Activated gamma-delta T cell treated with anti-CD3 and anti-CD28 coated beads, Interleukin-2, amount 50 U/mL, for 16 hours (primary cell): ENCODE measurements at places on chromosomes 7 and 10.

- DNase-seq, result peak; percentile 35
Observed at GRCh38 chr10:119079599-119080520, 757 bp downstream of the EIF3A start.

DNA sequence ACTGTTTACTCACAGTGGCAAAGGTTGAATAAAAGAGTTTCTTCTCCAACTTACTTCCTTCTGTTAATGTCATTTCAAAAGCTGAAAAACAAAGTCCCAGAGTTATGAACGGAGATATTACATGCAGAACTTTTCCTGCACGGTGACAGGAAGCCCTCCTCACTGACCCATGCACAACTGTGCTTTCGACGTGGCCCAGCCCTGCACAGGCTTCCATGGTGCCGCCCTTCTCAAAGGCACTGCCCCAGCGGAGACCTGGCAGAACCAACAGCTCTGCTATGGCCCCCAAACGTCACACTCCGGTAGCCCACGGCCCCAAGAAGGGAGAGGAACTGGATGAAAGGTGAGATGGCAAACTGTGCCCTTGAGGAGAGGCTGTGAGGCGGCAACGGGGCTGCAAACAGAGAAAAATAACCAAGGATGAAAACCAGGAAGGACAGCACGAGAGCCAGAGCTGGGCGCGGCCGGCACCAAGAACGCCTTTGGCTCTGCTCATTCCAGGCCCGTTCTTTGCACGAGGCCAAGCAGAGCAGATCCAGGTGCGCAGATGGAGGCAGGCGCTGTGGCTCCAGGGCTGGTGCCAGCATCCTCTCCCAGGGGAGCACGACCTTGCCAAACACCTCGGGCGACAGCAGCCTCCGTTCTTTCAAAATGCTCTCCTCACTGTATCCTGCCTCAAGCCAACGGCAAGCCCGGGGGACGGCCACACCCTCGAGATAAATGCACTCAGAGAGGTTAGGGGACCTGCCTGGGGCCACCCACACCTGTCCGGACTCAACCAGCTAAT is 7.0 kb upstream of the FUOM start:
- DNase-seq, result no peak

DNA sequence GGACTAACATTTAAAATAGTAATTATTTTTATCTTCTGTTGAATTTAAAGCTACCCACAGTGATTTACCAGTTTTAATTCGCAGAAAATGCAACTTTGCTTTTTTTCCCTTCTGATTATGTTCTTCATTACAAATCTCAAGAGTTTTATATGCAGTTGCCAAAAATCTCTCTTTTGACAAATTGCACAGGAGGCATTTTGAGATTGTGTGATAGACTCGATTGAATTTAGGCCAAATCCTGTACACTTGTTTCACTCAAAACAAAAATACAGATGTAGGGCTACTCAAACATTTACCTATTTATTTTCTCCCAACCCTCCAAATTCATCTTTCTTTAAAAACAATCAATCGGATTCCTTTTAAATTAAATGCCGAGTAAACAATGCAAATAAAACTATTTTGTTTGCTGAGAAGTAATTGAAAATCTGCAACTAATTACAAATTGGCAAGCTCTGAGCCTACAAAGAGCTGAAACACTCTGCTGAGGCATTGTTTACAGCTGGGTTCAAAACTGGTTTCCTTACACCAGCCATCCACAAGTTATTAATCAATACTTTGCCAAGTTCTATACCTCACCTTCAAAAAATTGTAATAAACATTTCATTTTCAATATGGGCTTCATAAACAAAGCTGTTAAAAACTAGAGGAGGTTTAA is 214.9 kb upstream of the TCF7L2 start:
- DNase-seq, result no peak

DNA sequence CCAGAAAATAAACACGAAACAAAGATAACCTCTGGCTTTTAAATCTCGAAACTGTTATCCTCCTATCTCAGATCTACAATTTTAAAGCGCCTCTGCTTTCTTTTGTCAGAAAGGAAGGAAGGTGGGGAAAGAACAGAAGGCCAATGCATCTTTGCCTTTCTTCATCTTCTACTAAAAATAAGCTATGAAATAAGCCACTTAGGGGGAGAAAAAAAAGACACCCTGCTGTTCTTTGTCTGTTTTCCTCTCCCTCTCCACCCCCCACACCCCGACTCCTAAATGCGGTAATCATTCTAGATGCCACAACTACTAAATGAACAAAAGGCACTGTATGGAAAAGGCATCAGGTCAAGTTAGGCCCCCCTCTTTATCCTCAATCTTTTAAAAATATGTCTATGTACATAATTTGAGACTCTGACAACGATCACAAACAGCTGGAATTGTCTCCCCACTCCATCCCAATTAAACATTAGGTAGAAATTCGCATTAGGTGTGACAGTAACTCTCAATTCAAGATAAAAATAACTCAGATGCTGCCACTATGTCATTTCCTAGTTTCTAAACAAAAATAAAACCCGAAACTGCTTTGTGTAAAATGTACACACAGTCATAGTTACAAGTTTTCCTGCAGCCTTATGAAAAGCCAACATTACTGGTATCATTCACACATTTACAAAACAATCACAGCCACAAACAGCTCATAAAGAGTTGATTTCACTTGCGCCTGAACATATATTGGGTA is 2.4 kb downstream of the UBE2H start:
- no peak for DNase-seq

DNA sequence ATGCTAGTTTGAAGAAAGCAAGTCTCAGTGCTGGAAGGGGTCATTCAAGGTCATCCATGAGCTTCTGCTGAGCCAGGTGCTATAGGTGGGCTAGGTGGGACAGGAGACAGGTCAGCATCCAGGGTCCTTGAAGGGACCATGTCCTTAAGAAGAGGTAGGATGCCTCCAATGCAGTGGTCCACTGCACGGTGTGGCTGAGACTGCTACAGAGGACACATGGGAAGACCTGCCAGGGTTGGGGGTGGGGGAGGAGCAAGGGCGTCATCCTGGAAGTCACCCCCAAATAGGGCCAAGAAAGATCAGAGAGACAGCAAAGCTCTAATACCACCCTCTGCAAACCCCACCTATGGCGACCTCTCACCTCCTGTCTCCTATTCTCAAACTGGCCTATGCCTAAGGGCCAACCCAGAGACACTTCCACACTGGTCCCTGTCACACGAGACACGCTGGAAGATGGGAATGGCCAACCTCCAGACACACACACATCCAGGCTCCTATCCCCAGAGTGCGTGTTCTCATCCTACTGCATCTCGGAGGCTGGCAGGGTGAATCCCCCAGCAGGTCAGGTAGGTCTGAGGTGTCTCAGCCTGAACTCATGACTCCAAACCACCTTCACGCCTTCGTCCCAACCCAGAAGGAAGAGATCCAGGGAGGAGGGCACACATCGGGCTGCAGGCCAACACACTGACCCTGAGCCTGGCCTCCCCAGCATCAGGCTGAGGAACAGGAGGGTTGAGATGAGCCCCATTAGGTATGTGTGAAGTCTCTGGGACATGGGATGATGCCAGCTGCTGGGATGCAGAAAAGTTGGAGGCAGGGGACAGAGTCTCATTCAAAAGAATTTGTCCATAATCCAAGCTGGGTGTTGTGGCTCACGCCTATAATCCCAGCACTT is 5.6 kb upstream of the PPP1R35 start:
- DNase-seq, result no peak

- DNase-seq, result no peak
Observed at GRCh38 chr7:111708072-111708471, 145.8 kb upstream of the IMMP2L start.

- DNase-seq, result no peak
Observed at GRCh38 chr10:31207636-31208035, 111.4 kb upstream of the ZEB1 start.

DNA sequence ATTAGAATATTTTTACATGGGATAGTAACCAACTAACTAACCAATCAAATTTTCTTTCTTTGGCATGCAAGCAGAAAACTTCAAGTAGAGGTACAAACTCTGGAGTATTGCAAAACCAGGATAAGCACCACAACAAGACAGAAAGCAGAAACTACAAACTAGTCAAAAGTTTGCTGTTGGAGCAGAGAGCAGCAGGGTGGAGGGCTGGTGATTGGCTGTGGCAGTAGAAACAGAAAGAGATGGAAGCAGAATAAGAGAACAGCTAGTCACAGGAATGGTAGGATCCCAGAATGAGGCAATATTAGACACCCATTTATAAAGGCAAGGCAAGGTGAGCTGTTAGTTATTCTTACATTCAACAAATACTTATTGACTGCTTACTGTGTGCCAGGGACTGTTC is 6.8 kb upstream of the MACC1 start:
- no peak for DNase-seq

GRCh38 chr7:40282858-40283257 is 148.1 kb downstream of the SUGCT start:
- no peak for DNase-seq

DNA sequence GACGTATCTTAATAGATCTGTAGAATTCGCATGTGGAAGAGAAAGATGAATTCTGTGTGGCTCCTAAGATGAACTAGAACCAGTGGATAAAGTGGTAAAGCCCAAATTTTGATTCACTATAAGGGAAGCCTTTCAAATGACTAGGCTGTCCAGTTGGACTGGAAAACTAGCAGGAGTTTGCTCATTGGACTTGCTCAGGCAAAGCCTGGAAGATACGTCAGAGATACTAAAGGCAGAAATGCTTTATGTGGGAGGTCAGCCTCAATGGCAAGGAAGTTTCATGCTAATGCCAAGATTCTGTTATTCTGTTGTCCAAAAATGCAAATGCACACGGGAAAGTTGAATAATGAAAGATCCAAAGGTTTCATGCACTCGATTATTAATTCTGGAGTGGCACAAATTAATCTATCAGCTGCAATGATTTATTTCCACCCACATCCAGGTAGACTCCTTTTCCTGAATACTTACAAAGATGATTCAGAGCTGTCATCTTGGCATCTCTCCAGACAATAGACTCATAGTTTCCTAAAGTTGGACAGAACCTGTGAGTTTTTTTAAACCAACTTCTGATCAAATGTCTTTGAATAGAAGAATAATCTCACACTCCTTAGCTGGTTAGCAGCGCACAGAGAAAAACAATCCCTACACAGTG is 20.5 kb upstream of the PPP1R3C start:
- no peak for DNase-seq

GRCh38 chr7:2476776-2477446 is 713 bp upstream of the GRIFIN start:
- DNase-seq, result no peak

GRCh38 chr10:25078658-25079431 is 62.4 kb downstream of the THNSL1 start:
- no peak for DNase-seq

DNA sequence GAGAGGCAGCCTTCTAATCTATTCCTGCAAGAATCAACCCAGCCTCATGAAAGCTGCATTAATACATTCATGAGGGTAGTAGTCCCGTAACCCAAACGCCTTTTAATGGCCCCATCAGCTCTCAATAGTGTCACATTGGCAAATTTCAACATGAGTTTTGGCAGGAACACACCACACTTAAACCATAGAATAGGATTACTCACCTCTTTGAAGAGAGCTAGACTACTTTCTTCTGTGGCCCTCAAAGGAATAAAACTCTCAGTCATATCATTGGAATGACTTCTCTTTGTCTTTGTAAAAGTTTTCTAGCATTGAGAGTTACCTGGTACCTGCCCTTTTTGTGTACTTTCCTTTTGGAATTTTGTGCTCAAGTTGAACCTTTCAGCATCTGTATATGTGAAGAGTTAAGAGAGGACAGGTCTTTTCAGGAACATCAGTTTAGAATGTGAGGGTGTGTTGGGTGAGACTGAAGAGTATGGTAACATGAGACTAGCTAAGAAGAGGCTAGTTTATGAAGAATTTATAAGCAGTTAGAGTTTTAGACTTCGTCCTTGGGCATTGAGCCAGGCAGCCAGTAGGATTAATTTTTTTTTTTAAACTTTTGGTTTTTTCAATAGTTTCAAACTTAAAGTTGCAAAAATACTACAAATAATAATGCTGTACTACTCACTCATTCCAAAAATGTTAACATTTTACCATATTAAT is 92.6 kb downstream of the MLLT10 start:
- no peak for DNase-seq

- DNase-seq, result no peak
Observed at GRCh38 chr7:103702454-103702853, 256.4 kb upstream of the SLC26A5 start.

- DNase-seq, result no peak
Observed at GRCh38 chr10:125097409-125098070, 62.8 kb downstream of the CTBP2 start.

GRCh38 chr10:119378737-119379067 is 163.8 kb downstream of the RGS10 start:
- no peak for DNase-seq

DNA sequence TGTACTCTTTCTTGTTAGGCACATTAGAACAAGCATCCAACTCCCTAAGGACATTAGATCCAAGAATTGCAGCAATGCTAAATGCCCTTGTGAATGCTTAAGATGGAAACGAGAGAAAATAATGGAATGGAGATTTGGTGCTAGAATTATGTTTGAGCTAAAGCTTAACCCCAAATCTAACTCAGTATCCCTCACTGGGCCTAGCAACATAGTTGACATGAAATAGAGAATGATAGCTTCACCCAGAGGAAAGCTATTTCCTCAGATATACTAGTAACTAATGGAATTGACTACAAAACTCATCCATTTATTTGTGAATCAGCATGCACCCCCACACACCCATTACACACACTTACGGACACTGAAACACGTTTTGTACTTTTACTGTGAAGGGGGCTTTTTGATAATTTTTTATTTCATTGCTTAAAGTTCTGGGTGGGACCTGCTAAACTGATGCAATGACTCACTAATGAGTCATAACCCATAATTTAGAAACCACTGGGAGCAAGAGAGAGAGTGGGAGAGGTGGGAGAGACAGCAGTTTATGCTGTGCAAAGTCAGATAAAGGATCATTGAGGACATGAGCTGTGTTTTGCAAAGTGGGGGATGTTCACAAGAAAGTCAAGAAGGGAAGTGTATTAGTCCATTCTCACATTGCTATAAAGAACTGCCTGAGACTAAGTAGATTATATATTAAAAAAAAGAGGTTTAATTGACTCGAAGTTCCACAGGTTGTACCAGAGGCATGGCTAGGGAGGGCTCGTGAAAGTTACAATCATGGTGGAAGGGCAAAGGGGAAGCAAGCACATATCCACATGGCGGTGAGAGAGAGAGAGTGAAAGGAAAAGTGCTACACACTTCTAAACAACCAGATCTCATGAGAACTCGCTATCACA is 382.7 kb downstream of the SFMBT2 start:
- DNase-seq, result no peak

DNA sequence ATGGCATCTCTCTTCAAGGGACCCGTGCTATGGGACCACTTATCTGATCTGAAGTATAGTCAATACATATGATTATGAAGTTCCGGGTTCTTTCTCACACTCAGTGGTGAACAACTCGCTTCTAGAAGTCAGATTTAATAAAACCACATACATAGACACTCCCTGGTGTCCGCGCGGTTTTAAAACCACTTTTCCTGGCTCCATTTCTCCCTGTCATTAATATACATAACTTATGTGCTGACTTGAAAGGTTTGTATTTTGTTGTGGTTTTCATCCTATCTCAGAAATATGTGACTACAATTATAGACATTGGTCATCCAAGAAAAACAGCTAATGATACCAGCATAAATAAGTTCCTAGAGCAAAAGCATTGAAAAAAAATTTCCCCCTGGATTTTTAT is 34.0 kb downstream of the SVIL start:
- no peak for DNase-seq

GRCh38 chr7:5238500-5238899 is 44.2 kb upstream of the SLC29A4 start:
- no peak for DNase-seq
